ENCODE measurements at places on chromosomes 4 and X. TPM values are rescaled to one million over a fixed set of nuclear protein-coding genes. Genes with fewer than 3 reads are reported as not detected.

Gene PNMA3
- 0.09 TPM for polyA plus RNA-seq

Gene IL2
- not detected for polyA plus RNA-seq

Gene GUCY1B1
- polyA plus RNA-seq: 0.16 TPM

Gene UTP14A
- polyA plus RNA-seq: 8.1 TPM

Gene FGA
- polyA plus RNA-seq: not detected

Gene OCIAD1
- 144 TPM for polyA plus RNA-seq

Gene FSTL5
- polyA plus RNA-seq: not detected

Gene REELD1
- not detected for polyA plus RNA-seq

Gene CNKSR2
- 6.6 TPM for polyA plus RNA-seq

Gene ADH1B
- polyA plus RNA-seq: not detected

Gene CPE
- 3.2 TPM for polyA plus RNA-seq

Gene SLC6A14
- polyA plus RNA-seq: not detected

Gene GYPA
- polyA plus RNA-seq: not detected

Gene PNMA5
- 0.15 TPM for polyA plus RNA-seq

Gene FAM53A
- 3.6 TPM for polyA plus RNA-seq

Gene SORBS2
- not detected for polyA plus RNA-seq

Gene VMA21
- polyA plus RNA-seq: 37.5 TPM

Gene STOX2
- not detected for polyA plus RNA-seq

All from CD4-positive, CD25-positive, alpha-beta regulatory T cell (primary cell).